Adrenal gland (tissue), 19 donors: ENCODE measurements at places on chromosomes 12 and 14. TPM values are rescaled to one million over a fixed set of nuclear protein-coding genes. Genes with fewer than 3 reads are reported as not detected.

DNA sequence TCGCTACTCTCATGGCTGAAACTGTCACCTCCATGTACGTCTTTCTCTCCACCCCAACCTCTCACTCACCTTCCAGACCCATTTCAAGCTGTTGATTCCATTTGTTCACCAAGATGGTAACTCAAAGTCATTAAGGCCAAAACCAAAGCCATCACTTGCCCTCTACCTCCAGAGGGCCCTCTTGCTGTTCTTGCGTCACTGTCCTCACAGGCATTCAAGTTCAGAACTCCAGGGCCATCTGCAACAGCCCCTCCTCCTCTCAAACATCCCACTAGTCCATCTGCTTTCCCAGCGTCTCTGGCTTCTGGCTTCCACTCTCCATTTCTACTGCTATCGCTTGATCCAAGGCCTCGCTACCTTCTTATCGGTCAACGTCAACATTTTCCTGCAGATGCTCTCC is 74.5 kb downstream of the VWF start:
- no peak overlapping the region for H3K27ac ChIP-seq
- H3K4me1 ChIP-seq: no peaks in the 10 kb centered on the region
- no peak for DNase-seq
- no peaks in the 10 kb centered on the region for H3K36me3 ChIP-seq
- H3K4me3 ChIP-seq: no peak overlapping the region
- H3K27me3 ChIP-seq: no peaks in the 10 kb centered on the region

DNA sequence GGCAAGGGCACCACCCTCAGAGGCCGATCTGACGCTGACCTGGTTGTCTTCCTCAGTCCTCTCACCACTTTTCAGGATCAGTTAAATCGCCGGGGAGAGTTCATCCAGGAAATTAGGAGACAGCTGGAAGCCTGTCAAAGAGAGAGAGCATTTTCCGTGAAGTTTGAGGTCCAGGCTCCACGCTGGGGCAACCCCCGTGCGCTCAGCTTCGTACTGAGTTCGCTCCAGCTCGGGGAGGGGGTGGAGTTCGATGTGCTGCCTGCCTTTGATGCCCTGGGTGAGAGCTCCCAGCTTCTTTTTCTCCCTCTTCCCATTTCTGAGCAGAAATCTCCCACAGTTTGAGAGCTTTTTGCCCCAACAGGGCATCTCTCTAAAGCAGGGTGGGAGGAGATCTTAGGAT is 1.8 kb downstream of the OAS1 start:
- peak overlapping the region; percentile 86 for H3K27ac ChIP-seq
- no peak overlapping the region for H3K4me3 ChIP-seq
- DNase-seq: no peak
- no peaks in the 10 kb centered on the region for H3K36me3 ChIP-seq

DNA sequence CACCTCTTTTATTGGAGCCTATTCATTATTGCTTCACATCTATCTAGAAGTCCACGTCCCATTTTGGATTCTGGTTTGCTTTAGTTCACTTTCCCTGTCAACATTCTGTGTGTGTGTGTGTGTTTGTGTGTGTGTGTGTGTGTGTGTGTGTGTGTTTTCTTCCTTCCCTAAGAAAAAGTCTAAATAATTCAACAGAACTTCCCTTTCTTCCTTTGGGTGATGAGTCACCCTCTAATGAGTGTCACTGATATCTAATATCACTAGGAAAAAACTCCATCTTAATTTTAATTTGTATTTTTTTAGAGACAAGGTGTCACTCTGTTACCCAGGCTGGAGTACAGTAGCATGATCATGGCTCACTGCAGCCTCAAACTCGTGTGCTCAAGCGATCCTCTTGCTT is 234.2 kb downstream of the TTC8 start:
- H3K4me1 ChIP-seq: no peaks in the 10 kb centered on the region
- H3K4me3 ChIP-seq: no peak overlapping the region
- H3K27ac ChIP-seq: no peak overlapping the region
- H3K36me3 ChIP-seq: no peaks in the 10 kb centered on the region
- DNase-seq: no peak

GRCh38 chr14:64688031-64688430 is 16.2 kb upstream of the PLEKHG3 start:
- H3K4me1 ChIP-seq: no peaks in the 10 kb centered on the region
- H3K4me3 ChIP-seq: no peak overlapping the region
- no peaks in the 10 kb centered on the region for H3K36me3 ChIP-seq
- H3K27me3 ChIP-seq: no peaks in the 10 kb centered on the region
- no peak overlapping the region for H3K27ac ChIP-seq

- no peak overlapping the region for H3K27ac ChIP-seq
- H3K4me1 ChIP-seq: no peaks in the 10 kb centered on the region
- H3K4me3 ChIP-seq: no peak overlapping the region
- no peaks in the 10 kb centered on the region for H3K36me3 ChIP-seq
Observed at GRCh38 chr12:96157427-96157826, 36.7 kb upstream of the ELK3 start.

DNA sequence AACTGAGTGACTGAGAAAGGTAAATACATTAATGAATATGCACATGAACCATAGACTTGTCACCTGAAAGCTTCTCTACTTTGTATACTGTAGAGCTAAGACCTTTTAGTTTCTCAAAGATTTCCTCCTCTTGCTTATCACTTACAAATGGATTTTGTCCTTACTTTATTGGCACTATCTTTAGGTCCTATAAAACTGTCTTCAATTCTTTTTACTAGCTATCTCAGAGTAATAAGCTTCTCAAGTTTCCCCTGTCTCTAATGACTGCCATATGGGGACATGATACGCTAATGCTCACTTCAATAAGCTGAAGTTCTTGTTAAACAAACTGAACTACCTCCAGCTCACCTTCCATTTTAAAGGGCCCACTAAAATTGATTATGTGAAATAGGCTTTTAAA is 468.2 kb upstream of the CCDC196 start:
- H3K4me1 ChIP-seq: no peaks in the 10 kb centered on the region
- no peaks in the 10 kb centered on the region for H3K27me3 ChIP-seq
- no peaks in the 10 kb centered on the region for H3K36me3 ChIP-seq
- DNase-seq: no peak

- no peaks in the 10 kb centered on the region for H3K4me1 ChIP-seq
- no peaks in the 10 kb centered on the region for H3K27me3 ChIP-seq
- H3K36me3 ChIP-seq: no peaks in the 10 kb centered on the region
- no peak overlapping the region for H3K4me3 ChIP-seq
- no peak for DNase-seq
Observed at GRCh38 chr12:94767956-94768355, 117.6 kb upstream of the TMCC3 start.

GRCh38 chr12:6752921-6753771 is at the start of gene MLF2:
MLF2 (minus strand) TSS chr12:6753141; CDS start chr12:6752334, 807 bp downstream.
- DNase-seq: peak; percentile 99
- H3K4me1 ChIP-seq: peaks cover 8% of the 10 kb centered on the region
- no peaks in the 10 kb centered on the region for H3K27me3 ChIP-seq
- H3K36me3 ChIP-seq: peaks cover 38% of the 10 kb centered on the region

DNA sequence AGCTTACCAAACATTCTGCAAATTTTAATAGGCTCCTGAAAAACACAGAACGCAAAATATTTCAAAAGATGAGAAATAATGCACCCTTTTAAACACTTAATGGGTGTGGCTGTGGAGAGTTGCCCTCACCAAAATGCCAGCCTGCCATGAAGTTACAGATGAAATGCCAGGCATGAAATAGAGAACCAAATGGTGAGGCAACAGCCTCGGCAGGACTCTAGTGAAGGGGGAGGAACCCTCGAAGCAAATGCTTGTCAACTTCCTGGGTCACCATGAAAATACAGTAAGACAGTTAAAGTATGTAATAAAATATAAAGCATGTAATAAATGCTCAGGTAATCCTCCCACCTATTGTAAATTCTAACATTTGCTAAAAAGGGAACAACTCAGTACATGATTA is 24.1 kb downstream of the DUSP16 start:
- H3K4me1 ChIP-seq: peaks cover 13% of the 10 kb centered on the region
- H3K27ac ChIP-seq: peak overlapping the region; percentile 57

GRCh38 chr12:67357376-67358125 is 88.4 kb downstream of the CAND1 start:
- no peak for DNase-seq
- H3K27ac ChIP-seq: no peak overlapping the region
- H3K4me1 ChIP-seq: peaks cover 13% of the 10 kb centered on the region

DNA sequence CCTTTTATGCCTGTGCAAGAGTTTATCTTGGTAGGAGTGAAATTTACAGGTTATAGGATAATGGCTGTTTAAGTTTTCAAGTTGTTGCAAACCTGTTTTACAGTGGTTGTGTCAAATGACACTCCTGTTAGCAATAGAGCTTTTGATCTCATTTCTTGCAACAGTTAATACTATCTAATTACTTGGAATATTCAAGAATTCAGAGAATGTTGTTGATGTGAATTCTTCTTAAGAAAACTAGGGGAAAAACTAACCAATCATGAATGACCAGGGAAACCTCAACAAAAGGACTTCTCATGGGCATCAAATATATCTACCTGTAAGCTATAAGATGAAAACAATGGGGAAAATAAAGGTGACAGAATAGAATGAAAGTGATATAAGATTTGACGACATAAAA is 85.0 kb downstream of the IPO8 start:
- H3K27me3 ChIP-seq: no peaks in the 10 kb centered on the region
- H3K4me3 ChIP-seq: no peak overlapping the region
- H3K36me3 ChIP-seq: no peaks in the 10 kb centered on the region
- H3K4me1 ChIP-seq: peaks cover 4% of the 10 kb centered on the region

DNA sequence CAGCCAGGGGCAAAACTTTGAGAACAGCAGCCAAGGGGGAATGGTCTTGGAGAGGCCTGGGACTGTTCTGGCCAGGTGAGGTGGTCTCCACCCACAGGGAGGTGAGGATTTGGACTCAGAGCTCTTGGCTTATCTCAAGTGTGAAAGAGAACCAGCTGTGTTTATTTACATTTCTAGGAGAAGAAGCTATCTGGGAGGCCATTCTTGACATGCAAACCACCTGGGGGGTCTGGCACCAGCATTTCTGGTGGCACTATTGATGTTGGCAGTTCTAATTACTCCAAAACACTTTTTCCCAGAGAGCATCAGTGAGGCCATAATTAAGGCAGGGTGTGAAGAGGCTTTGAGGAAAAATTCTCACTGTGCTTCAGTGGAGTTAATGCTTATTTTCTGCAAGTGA is 95.1 kb downstream of the CAND1 start:
- H3K4me1 ChIP-seq: no peaks in the 10 kb centered on the region
- DNase-seq: no peak
- H3K27me3 ChIP-seq: no peaks in the 10 kb centered on the region

The AEBP2 gene
- total RNA-seq: 65.8 TPM

The WIF1 gene
- total RNA-seq: 0.53 TPM

The FGF6 gene
- total RNA-seq: not detected

The NFATC4 gene
- 92.0 TPM for total RNA-seq
